ENCODE measurements at places on chromosomes 13 and 19.

DNA sequence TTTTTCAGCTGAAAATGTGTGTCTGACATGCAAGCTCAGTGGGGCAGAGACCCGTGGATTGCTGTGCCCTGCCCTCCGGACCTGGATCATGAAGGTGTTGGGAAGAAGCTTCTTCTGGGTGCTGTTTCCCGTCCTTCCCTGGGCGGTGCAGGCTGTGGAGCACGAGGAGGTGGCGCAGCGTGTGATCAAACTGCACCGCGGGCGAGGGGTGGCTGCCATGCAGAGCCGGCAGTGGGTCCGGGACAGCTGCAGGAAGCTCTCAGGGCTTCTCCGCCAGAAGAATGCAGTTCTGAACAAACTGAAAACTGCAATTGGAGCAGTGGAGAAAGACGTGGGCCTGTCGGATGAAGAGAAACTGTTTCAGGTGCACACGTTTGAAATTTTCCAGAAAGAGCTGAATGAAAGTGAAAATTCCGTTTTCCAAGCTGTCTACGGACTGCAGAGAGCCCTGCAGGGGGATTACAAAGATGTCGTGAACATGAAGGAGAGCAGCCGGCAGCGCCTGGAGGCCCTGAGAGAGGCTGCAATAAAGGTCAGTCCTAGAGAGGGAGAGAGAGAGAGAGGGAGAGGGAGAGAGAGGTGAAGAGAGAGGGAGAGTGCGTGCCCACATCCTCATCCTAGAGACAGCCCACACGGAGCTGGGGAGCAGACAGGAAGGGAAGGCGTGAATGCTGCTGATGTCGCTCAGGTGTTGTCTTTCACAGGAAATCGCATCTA is 5.1 kb upstream of the DCUN1D2 start:
- DNase-seq, result no peak

DNA sequence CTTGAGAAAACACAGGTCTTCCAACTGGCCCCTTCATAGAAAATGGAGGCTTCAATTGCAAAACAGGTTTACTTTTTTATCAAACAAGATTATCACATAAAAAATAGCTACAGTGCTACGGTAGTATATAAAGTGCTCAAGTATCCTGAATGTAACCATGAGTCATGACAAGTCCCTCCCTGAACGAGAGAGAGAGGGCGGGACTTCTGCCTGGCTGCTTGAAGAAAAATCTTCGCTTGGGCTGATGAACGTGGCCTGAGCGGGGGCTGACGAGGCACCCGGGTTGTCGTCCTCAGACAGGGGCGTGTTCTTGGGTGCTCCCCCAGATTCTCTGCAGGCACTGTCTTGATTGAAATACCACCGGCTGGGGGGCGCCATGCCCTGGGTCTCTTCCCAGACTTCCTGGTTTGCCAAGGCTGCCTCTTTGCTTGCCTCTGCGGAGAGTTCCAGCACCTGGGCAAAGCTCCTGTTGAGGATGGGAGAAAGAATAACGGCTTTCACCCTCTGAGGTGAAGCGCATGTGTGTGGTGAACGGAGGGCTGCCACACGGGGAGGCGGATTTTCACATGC is 23.2 kb upstream of the CPAMD8 start:
- no peak for DNase-seq

DNA sequence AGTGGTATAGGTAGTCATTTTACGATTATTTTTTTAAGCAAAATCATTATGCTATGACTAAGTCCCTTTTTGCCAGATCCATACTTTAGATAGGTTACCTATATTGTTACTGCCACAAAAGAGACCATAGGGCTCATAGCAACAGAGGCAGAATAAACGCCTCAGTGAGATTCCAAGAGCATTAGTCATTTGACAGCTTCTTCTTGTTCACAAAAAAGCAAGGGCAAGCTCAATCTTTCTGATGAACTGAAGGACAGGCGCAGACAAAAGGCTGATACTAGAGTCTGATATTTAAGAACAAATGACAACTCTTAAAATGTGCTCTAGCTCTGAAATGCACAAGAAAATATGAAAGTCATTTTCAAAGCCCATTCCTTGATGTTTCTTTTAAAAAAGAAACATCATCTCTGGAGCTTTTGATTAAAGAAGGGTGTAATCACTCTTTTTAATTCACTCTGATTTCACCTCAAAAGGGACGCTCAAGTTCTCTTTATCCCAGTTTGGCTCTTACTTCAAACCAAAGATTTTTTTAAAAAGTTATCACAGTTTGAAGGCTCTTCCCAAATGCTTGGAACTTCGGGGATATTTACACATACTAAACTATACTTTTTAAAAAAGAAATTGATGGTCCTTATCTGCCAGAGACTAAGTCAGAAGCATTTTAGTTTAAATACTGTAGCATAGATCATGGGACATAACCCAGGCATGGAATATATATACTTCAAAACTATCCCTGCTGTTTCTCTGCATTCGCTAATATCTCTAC is 187.2 kb downstream of the EFNB2 start:
- DNase-seq, result no peak

DNA sequence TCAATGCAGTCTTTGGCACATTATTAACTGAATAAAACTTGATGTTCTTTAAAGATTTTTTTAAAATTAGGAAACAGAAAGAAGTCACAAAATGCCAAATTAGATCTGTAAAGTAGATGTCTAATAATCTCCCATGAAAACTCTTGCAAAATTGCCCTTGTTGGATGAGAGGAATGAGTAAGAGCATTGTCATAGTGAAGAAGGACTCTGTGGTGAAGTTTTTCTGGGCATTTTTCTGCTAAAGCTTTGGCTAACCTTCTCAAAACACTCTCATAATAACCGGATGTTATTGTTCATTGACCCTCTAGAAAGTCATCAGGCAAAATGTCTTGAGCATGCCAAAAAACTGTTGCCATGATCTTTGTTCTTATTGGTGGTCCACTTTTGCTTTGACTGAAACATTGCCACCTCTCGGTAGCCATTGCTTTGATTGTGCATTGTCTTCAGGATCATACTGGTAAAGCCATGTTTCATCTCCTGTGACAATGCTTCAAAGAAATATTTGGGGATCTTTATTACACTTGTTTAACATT is 549.3 kb downstream of the LIG4 start:
- DNase-seq, result no peak

DNA sequence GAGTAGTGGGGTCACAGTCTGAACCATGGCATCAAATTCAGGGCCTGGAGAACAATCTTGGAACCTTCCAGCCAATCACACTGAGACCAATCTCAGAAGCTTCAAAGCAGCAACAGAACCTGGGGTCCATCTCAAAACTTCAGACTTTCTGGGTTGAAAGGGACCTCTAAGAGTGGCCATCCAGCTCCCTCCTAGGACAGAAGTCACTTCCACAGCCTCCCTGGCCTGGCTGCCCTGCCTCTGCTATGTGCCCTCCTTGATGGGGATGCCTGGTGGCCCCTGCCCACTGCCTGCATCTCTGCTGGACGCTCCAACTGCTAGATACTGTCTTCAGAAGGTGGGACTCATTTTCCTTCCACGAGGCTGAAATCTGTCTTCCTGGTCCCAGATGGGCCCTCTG is 1.8 kb downstream of the TLE2 start:
- DNase-seq, result no peak

GRCh38 chr19:53581871-53582279 is 43.9 kb downstream of the ZNF331 start:
- no peak for DNase-seq

GRCh38 chr19:39402346-39403300 is 4.0 kb upstream of the ZFP36 start:
- DNase-seq, result no peak

DNA sequence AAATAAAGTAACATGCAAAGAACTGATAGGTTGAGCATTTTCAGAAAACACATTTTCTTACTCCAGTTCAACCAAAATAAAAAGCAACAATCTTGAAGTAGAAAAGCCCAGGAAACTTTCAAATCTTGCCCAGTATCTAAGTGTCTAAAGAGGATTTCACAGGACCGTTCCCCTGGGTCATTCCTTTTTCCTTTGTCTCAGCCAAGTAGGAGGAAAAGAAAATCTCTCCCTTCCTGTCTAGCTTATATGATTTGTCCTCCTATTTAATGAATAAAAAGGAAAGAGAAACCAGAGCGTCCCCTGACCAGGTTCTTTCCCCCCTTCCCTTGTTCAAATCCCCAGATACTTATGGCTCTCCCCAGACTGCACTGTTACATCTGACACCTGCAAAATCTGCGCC is 248.0 kb downstream of the KCTD12 start:
- no peak for DNase-seq

- peak; percentile 53 for DNase-seq
Observed at GRCh38 chr13:29858667-29859066, 8.2 kb upstream of the UBL3 start.

All from HS-5 (cell line).